Epithelial cell of proximal tubule (primary cell): ENCODE measurements at places on chromosomes 7 and 10. TPM values are rescaled to one million over a fixed set of nuclear protein-coding genes. Genes with fewer than 3 reads are reported as not detected.

- no peak for DNase-seq
Observed at GRCh38 chr10:72615970-72616369, 9.9 kb downstream of the MICU1 start.

DNA sequence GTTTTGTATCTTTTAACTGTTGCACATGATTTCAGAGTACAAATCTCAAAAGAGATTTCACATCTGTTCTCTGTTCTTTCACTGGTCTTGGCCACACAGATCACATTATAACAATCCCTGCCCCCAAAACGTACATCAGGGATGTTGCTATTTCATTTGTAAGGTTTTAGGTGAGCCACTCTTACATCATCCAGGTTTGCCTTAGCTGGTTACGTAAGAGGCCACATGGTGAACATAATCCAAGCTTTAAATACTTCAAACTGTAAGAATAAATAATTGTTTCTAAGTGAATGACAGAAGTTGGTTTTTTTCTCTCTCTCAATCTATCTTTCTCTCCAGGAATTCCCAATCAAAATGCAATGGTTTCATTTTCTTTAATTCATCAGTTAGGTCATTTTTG is 245.9 kb upstream of the HGF start:
- DNase-seq, result no peak

- no peak for DNase-seq
Observed at GRCh38 chr7:157054927-157055326, 44.5 kb upstream of the MNX1 start.

- no peak for DNase-seq
Observed at GRCh38 chr7:28192786-28193585, 12.4 kb upstream of the JAZF1 start.

GRCh38 chr7:8255680-8256655 is 6.0 kb downstream of the ICA1 start:
- DNase-seq, result no peak

OR2A12 gene
- total RNA-seq, result not detected in 2 replicates

CCDC3 gene
- total RNA-seq, result 0.14 and 0.40 TPM in 2 replicates

DNA sequence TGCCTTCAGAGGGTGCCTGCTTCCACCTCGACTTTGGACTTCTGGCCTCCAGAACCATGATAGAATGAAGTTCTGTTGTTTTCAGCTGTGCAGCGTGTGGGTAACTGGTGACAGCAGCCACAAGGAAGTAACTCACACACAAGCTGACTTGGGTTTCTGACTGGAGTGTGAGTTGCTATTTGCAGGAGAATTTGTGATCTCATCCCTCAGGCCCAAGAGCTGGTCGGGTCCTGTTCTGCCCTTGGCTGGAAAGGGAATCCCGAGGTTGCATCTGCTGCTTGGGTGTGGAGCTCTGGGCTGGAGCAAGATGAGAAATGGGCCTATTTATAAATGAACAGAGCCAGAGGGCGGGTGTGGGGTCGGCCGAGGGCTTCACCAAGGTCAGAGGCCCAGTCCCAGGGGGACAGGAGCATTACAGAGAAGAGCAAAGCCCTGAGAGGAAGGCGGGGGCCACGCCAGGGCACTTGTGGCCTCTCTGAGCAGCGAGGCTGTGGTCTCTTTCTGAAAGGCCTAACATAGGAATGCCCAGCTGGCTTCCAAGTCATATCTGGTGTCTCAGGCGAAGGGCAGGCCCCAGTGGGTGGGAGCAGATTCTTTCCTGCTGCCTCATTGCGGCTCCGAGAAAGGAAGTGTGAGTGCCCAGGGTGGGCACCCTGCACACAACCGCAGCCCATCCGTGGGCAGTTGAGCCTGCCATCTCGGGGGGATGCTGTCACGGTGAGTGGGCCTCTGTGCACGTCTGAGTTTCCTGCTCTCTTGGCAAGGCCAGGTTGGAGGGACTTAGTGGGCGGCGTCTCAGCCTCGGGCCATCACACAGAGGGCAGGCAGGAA is 26.5 kb upstream of the C10orf71 start:
- no peak for DNase-seq

DNA sequence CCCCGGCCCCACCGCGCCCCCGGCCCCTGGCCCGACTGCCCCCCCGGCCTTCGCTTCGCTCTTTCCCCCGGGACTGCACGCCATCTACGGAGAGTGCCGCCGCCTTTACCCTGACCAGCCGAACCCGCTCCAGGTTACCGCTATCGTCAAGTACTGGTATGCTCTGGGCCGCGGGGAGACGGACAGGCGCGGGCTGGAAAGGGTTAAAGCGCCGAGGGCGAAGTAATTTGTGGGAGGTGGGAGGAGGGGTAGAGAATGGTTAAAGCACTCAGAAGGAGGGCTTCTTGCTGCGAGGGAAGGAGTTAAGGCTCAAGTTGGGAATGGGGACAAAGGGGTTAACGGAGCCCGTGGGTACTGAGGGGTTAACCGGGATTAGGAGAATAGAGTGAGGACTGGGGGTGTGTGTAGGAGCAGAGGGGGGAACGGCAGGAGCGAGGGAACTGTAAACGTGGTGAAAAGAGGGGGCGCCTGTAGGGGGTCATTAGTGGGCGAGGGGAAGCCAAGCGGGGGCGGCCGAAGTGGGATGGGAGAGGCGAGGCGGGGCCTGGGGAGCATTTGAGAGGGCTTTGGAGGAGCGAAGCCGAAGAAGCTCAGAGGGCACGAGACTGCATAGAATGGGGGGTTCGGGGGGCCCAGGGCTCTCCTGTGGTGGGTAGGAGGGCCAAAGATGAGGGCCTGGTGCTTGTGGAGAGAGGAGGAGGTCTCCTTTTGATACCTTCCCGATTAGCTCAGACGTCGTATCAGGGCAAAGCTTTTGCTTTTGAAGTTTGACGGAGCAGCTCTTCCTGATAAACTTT is 605 bp downstream of the SUFU start:
- no peak for DNase-seq

DNA sequence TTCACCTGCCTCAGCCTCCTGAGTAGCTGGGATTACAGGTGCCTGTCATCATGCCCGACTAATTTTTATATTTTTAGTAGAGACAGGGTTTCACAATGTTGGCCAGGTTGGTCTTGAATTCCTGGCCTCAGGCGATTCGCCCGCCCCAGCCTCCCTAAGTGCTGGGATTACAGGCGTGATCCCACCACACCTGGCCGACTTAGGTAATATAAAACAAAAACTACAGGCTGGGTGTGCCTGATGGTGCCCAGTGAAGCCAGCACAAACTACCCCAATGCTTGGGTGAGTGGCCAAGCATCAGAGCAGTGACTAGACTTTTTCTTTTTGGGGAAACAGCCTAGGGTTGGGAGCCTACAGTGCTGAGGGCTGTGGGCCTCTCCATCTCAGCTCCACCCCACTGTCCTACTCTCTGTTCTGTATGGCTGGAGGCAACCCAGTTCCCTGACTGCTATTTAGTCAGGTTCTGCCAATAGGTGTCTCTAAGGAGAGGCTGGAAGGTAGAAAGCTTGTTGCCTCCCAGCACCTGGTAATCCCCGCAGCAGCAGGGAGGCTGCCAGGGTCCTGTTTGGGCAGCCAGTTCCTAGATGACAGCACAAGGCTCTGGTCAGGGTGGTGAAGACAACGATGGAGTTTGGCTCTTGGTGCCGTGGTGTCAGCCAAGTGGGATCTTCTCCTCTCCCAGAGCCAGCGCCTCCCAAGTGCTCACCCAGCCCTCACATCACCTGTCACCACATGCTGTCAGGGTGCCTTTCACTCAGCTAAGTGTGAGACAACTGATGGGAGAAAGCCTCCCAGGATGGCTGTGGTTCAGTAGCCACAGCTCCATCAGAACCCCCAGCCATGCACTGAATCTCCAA is 10.4 kb upstream of the NACAD start:
- DNase-seq, result no peak

- no peak for DNase-seq
Observed at GRCh38 chr10:48907730-48908129, 31.9 kb downstream of the LRRC18 start.

ATOH7 gene
- 0.58 TPM in 1 of 2 replicates, not detected in the other for total RNA-seq

DNA sequence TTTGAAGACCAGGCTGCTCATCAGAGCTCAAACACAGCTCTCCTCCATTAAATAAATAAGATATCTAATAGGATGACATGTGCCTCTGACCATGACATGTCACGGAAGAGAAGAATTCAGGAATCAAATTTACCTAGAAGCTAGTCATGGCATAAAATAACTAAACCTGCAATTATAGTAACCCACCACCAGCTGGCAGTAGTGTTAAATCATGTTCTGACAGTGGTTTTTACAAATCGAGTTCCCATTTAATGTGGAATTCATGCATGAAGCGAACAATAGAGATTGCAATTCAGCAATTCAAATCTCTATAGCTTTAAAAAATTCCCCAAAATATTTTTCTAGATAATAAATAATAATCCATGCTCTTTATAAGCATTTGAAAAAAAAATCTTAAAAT is 74.6 kb upstream of the IKZF1 start:
- DNase-seq, result no peak

- DNase-seq, result no peak
Observed at GRCh38 chr7:155551785-155552611, 5.6 kb upstream of the CNPY1 start.

- DNase-seq, result no peak
Observed at GRCh38 chr7:139108266-139109187, 993 bp downstream of the ZC3HAV1 start.

ZDHHC16 gene
- total RNA-seq, result 44.7 and 78.0 TPM in 2 replicates

- no peak for DNase-seq
Observed at GRCh38 chr7:49894543-49894942, 121.1 kb downstream of the VWC2 start.

EPO gene
- not detected in 2 replicates for total RNA-seq

GRCh38 chr10:62806251-62806650 is 1.7 kb downstream of the ADO start:
- DNase-seq, result no peak

GRCh38 chr7:44922351-44922694 is 37.0 kb upstream of the PURB start:
- DNase-seq, result no peak

FBXL13 gene
- 0.51 and 1.6 TPM in 2 replicates for total RNA-seq

DNA sequence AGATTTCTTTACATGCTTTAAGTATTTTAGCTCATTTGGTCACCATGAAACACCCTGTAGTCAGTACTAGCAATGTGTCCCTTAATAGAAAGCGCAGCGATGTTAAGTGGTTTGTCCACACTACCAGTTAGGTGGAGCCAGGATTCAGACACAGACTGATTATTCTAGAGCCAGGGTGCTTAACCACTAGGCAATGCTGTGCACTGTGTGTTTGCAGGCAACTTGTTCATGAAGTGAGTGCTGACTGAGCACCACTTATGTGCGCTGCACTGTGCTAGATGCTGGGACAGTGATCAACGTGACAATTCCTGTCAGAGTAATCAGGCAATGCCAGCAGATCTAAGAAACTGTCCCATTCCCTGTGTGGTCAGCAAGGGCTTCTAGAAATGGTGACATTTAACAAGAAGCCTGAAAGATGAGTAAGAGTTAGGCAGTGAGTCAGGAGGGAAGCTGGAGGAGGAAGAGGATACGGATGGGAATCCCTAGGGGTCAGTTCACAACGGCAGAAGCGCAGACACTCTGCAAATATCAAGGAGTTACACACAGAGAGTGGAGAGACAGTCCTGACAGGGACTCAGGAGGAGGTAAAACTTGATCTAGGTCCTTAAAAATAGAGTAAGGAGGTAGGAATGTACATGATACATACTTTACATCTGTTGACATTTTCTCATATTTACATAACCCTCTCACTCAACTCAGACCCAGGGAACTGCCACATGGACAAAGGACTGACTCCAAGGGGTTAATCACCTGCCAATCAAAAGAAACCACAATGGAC is 69.7 kb upstream of the EGR2 start:
- no peak for DNase-seq

- no peak for DNase-seq
Observed at GRCh38 chr7:116497708-116498107, 1.8 kb upstream of the CAV2 start.
